ENCODE measurements at places on chromosomes 3 and 15. TPM values are rescaled to one million over a fixed set of nuclear protein-coding genes. Genes with fewer than 3 reads are reported as not detected.

- peak; percentile 93 for DNase-seq
Measured at GRCh38 chr3:63911873-63912767, at the start of gene SCAANT1. Gene SCAANT1 (minus strand): TSS chr3:63912383.

- DNase-seq: no peak
Measured at GRCh38 chr3:47515100-47515499, 1.6 kb upstream of the ELP6 start.

Gene ACKR2
- 1.3 TPM for total RNA-seq

GRCh38 chr3:57019057-57019456, 41.4 kb upstream of the SPATA12 start:
- DNase-seq: no peak

GRCh38 chr3:57545636-57546268, 1.6 kb upstream of the DNAH12 start:
- DNase-seq: no peak

Gene CPB1
- 2.5 TPM for total RNA-seq

- no peak for DNase-seq
Measured at GRCh38 chr15:81294516-81294880, 29.4 kb downstream of the STARD5 start.

GRCh38 chr15:74201710-74202420, 722 bp downstream of the STRA6 start:
- no peak for DNase-seq

GRCh38 chr15:45148076-45149059, 18.6 kb downstream of the DUOX1 start:
- no peak for DNase-seq

GRCh38 chr15:94793207-94793606, 561.8 kb downstream of the MCTP2 start:
- no peak for DNase-seq

DNA sequence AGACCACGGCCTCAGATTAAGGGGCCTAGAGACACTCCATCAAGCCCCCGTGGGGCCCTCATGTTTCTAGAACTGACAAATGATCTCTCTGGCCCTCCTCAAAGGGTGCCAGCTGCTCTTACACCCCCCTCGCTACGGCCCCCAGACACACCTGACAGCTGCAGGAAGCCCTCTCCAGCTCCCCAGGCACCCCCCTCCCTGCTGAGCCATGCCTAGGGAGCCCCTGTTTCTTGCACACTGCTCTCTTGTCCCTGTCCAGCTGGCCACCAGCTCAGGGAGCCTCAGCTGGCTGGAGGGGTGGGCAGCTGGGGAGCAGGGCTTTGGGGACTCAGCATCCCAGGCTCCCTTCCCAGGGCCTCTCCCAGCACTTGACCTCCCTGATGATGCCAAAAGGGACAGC, 14.8 kb downstream of the TNK2 start:
- no peak for DNase-seq

DNA sequence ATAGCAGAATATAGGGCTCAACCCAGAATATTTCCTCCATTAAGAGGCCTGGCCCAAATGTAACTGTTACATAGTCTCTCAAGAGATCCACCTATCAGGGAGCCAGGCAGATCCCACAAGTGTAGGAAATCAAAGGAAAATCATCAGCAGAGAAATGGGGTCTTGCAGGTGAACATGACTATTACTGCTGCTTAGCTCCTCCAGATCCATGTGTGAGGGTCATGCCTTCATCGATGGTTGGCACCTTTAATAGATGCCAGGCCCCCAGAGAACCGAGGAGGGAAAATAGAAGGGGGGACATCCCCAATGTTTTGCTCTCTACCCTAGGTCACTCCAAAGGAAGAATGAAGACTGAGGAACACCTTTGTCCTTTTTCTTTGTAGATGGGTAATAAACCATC, 1029.9 kb upstream of the CADM2 start:
- DNase-seq: no peak

Gene CCR2
- total RNA-seq: 0.66 TPM

Gene ITIH1
- total RNA-seq: not detected

Gene FHIT
- total RNA-seq: 23.0 TPM

DNA sequence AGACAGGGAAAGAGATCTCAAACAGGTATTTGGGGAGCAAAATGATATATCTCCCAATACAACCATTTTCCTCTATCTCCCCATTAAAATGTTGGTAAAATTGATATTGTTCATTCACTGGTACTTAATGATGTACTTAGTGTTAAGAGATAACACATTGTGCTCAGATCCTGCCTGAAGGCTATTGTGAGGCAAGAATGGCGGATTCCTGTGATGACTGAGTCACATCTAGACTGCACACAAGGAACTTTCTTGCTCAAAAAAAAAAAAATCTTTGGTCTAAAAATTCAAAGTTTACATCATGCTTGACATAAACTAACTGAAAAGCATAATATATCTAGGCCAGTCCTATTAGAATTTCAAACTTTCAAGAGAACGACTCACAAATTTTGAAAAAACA, 171.1 kb upstream of the TTC14 start:
- DNase-seq: no peak

Gene MST1R
- total RNA-seq: 0.95 TPM

Gene GNB4
- total RNA-seq: 12.4 TPM

DNA sequence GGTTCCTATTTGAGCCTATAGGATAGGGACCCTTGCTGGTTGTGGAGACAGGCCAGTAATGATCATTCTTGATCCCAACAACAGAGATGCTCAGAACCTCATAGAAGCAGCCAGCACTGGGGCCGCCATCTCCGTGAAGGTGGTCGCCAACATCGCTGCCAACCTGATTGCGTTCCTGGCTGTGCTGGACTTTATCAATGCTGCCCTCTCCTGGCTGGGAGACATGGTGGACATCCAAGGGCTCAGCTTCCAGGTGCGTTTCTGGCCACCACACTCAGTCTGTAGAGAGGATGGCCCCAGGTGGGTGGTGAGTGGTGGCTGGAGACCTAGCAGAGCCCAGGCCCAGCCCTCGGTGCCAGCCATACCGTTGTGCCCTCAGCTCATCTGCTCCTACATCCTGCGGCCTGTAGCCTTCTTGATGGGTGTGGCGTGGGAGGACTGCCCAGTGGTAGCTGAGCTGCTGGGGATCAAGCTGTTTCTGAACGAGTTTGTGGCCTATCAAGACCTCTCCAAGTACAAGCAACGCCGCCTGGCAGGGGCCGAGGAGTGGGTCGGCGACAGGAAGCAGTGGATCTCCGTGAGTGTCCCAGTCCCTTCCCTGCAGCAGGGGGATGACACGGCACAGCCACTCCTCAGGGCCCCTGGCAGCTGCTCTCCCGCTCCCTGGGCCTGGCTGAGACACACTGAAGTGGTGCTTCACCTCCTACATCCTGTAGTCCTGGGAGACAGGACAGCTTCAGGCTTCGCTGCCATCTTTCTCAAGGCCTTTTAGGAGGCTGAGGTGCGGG, 46.5 kb upstream of the PDE8A start:
- DNase-seq: no peak

Data from heart right ventricle (tissue), 16 donors.